ENCODE measurements at places on chromosomes 6 and 20.

DNA sequence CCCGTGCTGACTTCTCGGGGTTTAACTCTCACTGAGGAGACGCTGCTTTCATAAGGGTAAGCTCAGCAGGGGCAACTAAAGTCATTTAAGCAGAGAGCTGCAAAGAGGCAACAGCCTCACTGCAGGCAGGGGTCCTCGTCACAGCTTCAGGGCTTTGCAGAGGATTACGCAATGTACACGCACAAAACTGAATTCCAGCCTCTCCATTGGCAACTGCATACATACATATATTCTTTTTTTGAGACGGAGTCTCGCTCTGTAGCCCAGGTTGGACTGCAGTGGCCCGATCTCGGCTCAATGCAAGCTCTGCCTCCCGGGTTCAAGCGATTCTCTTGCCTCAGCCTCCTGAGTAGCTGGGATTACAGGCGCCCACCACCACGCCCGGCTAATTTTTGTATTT is 2.4 kb downstream of the GMEB2 start:
- no peak for DNase-seq

- no peak for DNase-seq
These were observed 911.6 kb upstream of the SLC35B3 start for GRCh38 chr6:9346923-9347322.

- no peak for DNase-seq
These were observed 163.4 kb upstream of the SLC24A3 start for GRCh38 chr20:19048995-19049501.

DNA sequence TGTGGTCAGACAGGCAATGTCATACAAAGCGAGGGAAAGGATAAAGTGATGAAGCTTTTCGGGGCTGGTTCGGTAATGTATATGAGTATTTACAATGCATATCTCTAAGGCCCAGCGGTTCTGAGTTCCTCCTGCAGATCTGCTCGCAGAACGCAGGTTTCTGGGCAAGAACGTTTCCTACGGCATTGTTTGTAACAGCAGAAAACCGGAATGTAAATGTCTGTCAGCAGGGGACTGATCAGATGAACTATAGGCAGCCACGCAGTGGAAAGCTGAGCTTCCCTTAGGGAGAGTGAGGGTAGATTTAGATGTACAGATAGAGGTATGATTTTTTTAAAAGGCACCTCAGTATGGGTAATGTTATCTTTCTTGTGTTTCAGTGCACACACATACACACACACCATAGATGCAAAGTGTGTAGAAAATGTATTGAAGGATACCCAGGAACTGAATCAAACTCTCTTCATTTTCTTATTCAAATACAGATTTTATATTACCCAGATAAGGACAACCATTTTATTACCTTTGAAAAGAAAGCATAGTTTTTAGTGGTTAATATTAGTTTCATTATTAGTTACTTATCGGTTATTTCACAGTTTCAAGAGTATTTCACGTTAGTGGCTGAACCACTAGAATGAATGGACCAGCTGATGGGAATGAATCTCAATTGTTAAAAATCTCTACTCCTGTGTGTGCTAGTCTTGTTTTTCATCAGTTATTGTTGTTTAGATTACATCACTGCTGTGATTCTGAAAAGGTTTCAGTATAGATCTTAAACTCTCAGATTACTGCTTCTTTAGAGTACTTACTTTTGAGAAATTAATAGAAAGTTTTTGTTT is 56.2 kb downstream of the SNX9 start:
- no peak for DNase-seq

- no peak for DNase-seq
These were observed 125.0 kb upstream of the MLIP start for GRCh38 chr6:53986165-53986720.

GRCh38 chr6:143449082-143449713 is 1.3 kb downstream of the ADAT2 start:
- no peak for DNase-seq

DNA sequence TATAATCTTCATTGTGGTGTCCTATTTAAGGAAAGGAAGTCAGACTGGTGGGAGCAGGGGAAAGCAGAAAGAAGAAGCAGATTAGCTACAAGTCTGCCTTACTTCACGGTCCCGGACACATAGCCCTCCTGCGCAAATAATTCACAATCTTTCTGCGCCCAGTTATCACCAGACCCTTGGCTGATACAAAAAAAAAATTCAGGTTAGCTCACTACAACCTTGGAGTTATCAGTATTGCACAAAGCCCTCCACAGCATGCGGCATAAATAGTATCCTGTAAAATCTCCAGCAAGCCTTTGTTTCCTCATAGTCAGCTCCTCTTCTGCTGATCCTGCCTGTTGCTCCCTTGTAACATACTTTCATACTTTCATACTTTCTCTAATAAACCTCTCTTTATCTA is 148.6 kb upstream of the FUT9 start:
- DNase-seq, result no peak

DNA sequence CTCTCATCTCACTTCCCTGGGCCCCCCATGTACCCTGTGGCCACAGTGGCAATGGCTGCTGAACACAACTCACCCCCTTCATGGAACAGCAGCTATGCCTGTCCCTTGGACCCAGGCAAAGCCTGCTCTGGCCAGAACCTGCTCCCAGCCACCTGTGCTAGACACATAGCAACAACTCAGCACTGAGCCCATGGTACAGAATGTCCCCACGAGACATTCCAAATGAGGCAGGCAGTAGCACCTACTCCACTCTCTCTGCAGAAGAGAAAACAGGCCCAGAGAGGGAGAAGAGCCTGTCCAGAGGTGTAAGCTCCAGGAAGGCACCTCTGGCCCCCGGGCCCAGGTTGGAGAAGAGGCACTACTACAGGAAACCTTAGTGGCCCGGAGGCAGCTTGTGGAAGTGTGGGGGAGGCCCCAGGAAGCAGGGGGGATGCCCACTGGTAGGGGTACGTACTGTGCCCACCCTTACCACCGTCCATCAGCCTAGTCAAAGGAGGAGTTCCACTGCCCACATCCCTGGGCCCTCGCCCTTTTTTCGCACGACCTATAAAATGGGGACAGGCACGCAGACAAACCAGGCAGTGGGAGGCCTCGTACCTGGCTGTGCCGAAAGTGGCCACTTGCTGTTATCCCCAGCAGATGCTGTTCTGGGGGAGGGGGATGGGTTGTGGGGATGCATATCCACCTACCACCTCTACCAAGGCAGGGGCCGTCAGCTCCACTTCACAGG is 97.2 kb downstream of the ASXL1 start:
- no peak for DNase-seq

- no peak for DNase-seq
These were observed 146.0 kb downstream of the ELOVL4 start for GRCh38 chr6:79801362-79801761.

GRCh38 chr6:79613912-79614311 is 17.2 kb upstream of the SH3BGRL2 start:
- no peak for DNase-seq

DNA sequence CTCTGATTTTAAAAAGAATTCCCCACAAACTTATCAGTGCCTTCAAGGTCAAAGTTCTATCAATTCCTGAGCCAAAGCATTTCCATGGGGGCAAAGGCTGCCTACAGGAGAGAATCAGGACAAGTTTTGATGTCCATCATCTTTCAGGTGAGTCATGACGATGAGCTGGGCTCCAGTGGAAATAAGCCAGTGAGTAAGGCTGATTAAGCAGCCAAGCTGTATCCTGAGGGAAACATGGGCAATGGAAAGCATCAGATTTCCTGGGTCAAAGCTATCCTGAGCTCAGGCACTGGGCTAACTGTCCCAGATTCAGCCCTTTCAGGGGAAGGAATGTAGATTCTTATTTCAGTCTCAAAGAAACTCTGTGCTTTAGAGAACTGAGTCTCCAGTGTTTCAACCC is 377.4 kb downstream of the CD109 start:
- no peak for DNase-seq

- DNase-seq, result peak; percentile 3
These were observed 59.7 kb upstream of the SAMD3 start for GRCh38 chr6:130282234-130282995.

DNA sequence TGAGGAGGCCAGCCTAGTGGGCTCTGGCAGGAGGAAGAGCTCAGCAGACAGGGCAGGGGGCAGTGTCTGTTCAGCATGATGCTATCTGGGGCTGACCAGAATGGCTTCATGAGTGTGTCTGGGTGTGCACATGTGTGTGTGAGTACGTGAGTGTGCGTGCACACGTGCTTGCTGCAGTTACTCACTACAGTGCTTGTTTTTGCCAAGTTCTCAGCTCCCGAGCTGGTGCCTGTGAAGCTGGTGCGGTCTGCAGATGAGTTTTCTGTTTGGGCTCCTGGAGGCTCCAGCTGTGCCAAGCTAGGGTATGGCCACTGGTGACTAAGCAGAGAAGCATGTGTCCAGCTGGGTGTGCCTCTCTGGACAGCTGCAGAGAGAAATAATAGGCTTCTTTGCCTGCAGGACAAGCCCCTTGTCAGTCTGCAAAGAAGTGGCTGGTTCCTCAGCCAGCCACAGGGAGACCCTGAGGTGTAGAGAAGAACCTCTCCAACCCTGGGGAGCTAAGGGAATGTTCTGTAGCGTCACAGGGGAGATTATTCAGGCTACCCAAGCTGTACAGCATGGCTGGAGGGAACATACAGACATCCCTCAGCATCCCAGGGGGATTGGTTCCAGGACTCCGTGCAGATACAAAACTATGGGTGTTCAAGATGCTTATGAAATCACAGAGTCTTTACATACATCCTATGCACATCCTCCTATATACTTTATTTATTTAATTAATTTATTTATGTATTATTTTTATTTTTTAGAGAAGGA is 40.2 kb upstream of the FAM50B start:
- no peak for DNase-seq

- DNase-seq, result no peak
These were observed 29.3 kb downstream of the CST8 start for GRCh38 chr20:23520185-23520584.

DNA sequence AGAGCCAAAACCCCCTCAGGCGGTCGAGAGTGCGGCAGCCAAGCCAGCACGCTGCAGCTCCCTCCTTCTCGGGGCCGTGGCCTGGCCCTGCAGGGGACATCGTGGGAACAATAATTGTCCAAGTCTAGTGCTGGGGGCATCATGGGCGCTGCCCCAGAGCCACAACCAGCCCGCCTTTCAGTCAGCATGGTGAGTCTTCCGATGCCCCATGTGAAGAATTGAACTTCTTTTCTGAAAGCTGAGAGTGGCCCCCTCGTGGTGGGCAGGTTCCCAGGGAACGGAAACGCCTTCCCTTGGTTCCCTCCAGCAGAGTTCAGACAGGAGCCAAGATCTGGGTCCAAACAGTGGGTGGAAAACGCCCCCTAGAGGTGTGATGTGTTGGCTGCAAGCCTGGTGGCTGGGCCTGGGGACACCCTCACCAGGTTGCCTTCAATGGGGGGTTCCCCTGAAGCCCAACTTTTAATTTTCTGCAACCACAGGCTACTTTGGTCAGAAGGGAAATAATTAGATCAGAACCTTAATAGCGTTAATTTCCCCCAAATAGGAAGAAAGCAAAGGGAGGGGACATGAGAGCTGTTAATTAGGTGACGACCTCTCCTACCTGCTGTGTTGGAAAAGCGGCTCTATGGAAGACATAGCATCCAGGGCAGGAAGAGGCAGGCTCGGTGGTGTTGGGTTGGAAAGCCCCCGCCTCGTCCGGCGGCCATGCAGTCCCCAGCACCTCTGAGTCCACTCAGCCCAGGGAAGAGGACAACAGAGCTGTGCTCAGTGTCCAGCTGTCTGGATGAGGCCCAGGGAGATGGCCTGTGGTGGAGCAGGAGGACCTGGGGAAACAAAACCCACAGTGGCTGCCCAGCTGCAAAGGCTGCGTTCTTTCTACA is 4.7 kb upstream of the MRGBP start:
- DNase-seq, result peak; percentile 84

- DNase-seq, result no peak
These were observed 2.5 kb downstream of the IL17F start for GRCh38 chr6:52241819-52242218.

DNA sequence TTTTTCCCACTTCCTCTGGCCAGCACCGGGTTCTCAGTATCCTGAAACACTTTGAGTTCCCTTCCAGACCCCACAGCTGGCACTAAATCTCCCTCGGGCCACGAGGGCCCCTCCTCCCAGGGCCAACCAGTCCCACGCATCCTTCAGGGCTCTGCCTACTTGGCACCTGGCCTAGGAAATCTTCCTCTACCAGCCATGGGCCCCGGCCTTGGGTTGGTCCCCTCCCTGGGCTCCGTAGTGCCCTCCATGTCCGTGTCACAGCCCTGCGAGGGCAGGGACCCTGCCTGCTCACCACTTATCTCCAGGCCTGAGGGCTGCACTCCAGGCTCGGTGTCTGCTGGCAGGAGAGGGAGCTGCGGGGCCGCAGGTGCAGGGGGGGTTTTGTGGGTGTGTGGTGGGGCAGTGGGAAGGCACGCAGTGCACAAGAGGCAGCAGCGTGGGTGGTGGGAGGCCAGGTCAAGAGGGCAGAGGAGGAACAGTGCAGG is 48.8 kb upstream of the CDH22 start:
- DNase-seq, result no peak

DNA sequence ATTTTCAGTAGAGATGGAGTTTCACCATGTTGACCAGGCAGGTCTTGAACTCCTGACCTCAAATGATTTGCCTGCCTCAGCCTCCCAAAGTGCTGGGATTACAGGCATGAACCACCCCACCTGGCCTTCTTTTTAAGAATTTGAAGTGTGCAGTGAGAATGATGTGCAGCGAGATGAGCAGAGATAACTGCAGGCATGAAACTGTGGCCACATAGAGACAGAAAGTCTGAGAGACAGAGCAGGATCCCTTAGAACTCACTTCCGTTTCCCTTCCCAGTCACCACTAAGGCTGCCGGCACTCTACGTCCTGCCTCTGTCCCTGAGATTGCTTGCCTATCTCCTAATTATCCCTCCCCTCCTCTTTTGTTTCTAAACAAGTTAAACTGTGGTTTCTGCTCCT is 27.2 kb downstream of the IL22RA2 start:
- DNase-seq, result no peak

DNA sequence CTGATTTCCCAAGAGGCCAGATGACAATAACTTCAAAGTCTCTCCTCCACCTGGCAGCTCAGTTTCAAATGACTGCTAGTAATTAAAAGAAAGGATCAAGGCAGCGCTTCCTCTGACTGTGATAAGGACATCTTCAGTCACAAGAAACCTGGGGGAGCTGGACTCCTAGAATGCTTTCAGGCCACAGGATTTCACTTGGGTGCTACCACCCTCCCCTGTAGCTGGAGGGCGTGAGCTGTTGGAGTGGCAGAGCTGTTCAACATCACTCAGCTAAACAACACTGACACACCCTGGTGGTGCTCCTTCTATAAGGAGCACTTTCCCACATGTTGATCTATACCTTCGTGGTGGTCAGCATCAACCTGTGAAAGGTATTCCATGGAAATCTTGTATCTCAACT is 2.2 kb upstream of the CNR1 start:
- no peak for DNase-seq

DNA sequence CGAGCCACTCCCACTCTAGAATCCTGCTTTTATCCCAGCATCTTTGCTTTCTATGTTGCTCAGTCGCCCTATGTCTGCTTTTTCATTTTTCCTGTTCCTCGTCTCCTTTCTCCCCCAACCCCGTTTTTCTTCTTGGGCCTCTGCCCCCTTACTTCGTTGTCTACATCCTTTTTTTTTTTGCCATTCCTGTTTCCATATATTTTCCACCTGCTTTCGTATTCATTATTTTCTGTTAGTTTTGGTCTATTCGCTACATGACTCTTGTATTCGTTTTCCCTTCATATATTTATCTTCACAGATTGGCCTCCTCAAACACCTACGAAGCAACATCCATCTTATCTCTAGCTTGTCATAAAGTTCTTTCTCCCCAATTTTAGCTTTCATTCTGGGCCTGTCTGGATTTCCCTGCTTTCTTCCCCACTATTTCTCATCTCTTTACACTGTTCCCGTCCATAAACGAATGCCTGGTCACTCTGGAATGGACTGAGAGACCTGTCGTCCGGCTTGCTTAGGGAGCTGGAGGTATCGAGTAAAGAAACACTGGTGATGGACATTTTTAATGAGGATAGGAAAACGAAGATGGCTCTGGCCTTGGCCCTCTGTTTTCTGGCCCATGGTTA is 915 bp downstream of the PRRC2A start:
- DNase-seq, result no peak
